ENCODE measurements at places on chromosomes 1 and 21.

DNA sequence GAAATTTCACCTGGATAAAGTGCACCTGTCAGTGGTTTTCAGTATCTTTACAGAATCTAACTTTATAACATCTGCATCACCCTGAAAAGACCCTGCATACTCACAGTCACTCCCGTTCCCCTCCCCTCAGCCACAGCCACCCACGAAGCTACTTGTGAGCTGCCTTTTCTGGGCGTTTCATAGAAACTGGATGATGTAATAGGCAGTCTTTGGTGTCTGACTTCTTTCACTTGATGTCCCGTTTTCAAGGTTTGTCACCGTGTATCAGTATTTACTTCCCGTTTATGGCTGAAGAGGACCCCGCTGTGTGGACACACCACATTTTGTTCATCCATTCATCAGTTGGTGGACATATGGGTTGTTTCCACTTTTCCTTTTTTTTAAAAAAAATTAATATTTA, 47.8 kb upstream of the LRRC3 start:
- DNase-seq = no peak

- DNase-seq = no peak
Observed at GRCh38 chr1:218585511-218586184, 240.5 kb downstream of the TGFB2 start.

DNA sequence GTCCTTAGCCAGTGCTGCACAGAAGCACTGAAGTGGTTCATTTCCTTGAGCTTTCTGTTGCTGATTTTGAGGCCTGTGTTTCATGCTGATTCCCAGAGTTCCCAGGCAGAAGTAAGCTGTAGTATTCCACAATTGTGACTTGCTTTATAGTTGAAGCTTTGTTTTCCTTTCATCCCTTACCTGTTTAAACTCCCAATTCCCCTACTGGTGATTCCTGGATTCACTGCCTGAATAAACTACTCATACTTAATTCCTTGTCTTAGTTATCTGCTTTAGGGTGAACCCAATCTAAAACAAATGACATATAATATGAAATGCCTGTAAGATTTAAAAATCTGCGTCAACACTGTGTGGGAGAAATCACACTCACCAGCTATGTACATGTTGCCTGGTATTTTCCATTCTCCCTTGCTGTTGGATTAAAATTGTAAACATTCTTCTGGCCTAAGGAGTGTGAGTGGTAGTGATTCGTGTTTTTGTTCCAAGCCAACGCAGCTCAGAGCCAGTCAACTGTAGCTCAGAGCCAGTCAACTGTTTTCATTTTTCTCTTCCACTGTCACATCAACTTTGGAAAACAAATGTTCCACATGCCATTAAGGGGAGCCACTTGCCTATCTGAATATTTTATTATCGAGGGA, 879.4 kb downstream of the MRPL39 start:
- no peak for DNase-seq

- DNase-seq = no peak
Observed at GRCh38 chr1:59509341-59509875, 212.5 kb downstream of the FGGY start.

DNA sequence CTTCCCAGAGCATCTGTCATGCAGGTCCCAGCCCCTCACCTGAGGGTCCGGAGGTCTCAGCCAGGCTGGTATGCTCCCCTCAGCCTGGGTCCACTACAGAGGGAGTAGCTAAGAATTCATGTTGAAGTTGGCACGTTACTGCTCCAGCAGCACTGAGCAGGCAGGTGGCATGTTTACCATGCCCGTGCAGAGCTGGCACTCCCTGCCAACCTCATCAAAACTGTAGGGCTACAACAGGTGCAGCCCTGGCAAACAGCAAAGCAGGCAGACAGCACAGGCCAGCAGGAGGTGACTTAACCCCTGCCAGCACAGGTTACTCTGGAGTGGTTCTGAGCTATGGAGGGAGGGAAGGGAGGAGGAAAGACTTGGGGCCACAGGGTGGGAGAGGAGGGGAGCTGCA, 46.4 kb downstream of the NUAK2 start:
- no peak for DNase-seq
